Stimulated activated naive CD4-positive, alpha-beta T cell treated with Interleukin-2 at 50 U/mL for 16 hours (primary cell): ENCODE measurements at places on chromosomes 16 and 17.

DNA sequence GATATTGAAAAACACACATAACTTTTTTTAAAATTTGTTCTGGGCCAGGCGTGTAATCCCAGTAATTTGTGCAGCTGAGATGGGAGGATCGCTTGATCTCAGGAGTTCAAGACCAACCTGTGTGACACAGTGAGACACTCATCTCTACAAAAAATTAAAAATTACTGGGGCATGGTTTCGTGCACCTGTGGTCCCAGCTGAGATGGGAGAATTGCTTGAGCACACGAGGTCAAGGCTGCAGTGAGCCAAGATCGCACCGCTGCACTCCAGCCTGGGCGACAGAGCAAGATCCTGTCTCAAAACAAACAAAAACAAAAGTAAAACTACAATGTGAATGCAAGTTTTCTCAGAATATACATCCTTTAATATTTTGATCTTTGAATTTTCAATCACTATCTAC lies 15.1 kb downstream of the C16orf54 start:
- no peak for DNase-seq

DNA sequence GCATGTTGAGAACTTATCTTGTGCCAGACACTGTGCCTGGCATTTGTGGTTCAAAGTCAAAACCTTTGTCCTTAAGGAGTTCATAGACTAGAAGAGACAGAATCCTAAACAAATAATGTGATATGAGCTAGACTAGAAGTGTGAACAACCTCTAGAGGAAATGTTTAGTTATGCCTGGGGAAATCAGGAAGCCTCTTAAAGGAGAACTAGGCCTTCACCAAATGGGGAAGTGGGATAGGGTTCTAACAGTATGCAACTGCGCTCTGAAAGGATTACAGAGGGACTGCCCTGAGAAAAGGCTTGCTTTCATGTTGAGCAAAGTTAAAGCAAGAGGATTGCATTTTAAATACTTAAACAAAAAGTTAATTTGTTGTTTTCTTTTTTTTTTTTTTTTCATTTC lies 4.9 kb downstream of the RUNDC1 start:
- no peak for DNase-seq

- DNase-seq: no peak
Measured at GRCh38 chr16:24138024-24138423, 118.1 kb upstream of the CACNG3 start.

- no peak for DNase-seq
Measured at GRCh38 chr16:74936902-74937560, 47.9 kb downstream of the WDR59 start.

- no peak for DNase-seq
Measured at GRCh38 chr17:38577244-38577643, 28.5 kb downstream of the SRCIN1 start.

GRCh38 chr17:65057531-65058090 lies 1.1 kb upstream of the GNA13 start:
- no peak for DNase-seq

DNA sequence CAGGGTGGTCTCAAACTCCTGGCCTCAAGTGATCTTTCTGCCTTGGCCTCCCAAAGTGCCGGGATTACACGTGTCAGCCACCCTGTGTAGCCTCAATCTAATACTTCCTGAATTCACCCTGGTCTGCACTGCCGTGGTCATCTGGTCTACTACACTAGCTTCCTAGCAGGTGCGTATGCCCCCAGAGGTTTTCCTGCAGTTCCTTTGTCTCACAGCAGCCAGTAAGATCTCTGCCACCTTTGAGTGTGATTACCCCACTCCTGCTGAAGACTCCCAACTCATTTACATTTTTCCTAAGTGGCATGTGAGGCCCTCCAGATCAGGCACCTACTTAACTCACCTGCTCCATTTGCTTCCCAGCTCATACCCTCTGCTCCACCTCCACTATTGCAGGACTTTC lies 5.1 kb upstream of the DDX19A start:
- no peak for DNase-seq
